ENCODE measurements at places on chromosomes 2 and 18.
A peak's percentile ranks its signal among the peaks of the same experiment; 100 is the strongest.

- no peaks in the 10 kb centered on the region for H3K36me3 ChIP-seq
- H3K27me3 ChIP-seq, result no peaks in the 10 kb centered on the region
- DNase-seq, result no peak
These were observed 12.8 kb upstream of the FMNL2 start for GRCh38 chr2:152322222-152322621.

- no peak for DNase-seq
- no peak overlapping the region for H3K4me3 ChIP-seq
- H3K4me1 ChIP-seq, result no peaks in the 10 kb centered on the region
- no peaks in the 10 kb centered on the region for H3K36me3 ChIP-seq
- no peaks in the 10 kb centered on the region for H3K27me3 ChIP-seq
- no peak overlapping the region for H3K27ac ChIP-seq
These were observed 193.2 kb downstream of the CCDC85A start for GRCh38 chr2:56376699-56377665.

DNA sequence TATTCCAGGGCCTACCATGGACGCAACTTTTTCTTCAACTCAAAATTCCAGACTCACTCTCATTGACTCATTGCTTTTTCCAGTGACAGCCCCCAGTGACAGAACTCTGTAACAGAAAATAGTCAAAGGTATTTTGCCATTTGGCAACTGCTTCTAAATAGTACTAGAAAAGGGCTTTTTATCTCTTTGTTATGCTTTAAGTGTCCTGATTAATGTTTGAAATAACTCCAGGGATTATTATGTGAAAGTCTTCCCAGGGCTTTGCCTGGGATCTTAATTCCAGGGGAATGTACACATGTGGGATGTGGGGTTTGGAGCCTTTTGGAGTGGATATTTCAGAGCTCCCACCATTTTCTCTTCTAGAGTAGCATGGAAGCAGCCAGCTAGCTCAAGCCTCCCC, 198.8 kb downstream of the KCNS3 start:
- no peaks in the 10 kb centered on the region for H3K4me1 ChIP-seq
- H3K36me3 ChIP-seq, result no peaks in the 10 kb centered on the region
- no peak overlapping the region for H3K27ac ChIP-seq
- no peaks in the 10 kb centered on the region for H3K27me3 ChIP-seq
- no peak overlapping the region for H3K4me3 ChIP-seq
- no peak for DNase-seq

- DNase-seq, result no peak
- H3K27me3 ChIP-seq, result no peaks in the 10 kb centered on the region
- no peak overlapping the region for H3K27ac ChIP-seq
- no peak overlapping the region for H3K4me3 ChIP-seq
- no peaks in the 10 kb centered on the region for H3K36me3 ChIP-seq
- H3K4me1 ChIP-seq, result no peaks in the 10 kb centered on the region
These were observed 268.1 kb upstream of the CXCR4 start for GRCh38 chr2:136386046-136386445.

DNA sequence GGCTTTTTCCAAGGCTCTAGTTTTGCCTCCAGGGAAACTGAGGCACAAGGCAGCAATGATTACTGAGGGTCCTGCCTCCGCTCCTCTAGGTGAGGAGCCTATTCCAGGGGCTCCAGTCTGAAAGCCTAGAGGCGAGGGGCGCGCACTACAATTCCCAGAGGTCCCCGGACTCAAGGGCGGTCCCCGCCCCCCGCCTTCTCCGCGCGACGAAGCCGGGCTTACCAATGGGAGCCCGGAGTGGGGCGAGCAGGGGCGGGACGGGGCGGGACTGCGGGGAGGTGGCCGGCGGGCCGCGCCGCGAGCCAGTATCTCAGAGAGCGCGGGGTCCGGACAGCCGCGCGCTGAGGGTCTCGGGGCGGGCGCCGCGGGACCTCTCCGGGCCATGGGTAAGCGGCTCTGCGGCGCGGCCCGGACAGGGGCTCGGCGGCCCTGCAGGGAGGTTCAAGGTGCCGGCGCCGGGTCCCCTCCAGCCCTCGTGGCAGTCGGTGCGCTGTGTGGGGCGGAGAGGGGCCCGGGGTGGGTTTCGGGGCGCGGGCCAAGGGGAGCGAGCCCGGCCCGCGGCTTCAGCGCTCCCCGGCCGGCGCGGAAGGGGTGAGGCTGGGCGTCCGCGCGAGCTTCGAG, at the start of gene ARID5A:
Gene ARID5A, plus strand, starts transcription at position 308 of the 621 bp plus-strand sequence. Its CDS starts 75 bp downstream, at position 383.
- peak within 1 kb of the TSS; percentile 27 for H3K27ac ChIP-seq
- no peaks in the 10 kb centered on the region for H3K27me3 ChIP-seq
- H3K4me3 ChIP-seq, result peak within 1 kb of the TSS; percentile 75
- peaks cover 6% of the 10 kb centered on the region for H3K36me3 ChIP-seq

- H3K27me3 ChIP-seq, result no peaks in the 10 kb centered on the region
- DNase-seq, result no peak
- H3K27ac ChIP-seq, result no peak overlapping the region
- no peaks in the 10 kb centered on the region for H3K4me1 ChIP-seq
- H3K4me3 ChIP-seq, result no peak overlapping the region
- H3K36me3 ChIP-seq, result no peaks in the 10 kb centered on the region
These were observed 536.0 kb downstream of the TNS1 start for GRCh38 chr2:217466805-217467204.

- H3K36me3 ChIP-seq, result no peaks in the 10 kb centered on the region
- no peak for DNase-seq
- no peaks in the 10 kb centered on the region for H3K27me3 ChIP-seq
- H3K4me1 ChIP-seq, result no peaks in the 10 kb centered on the region
These were observed 371.3 kb upstream of the HS6ST1 start for GRCh38 chr2:128689971-128690370.

DNA sequence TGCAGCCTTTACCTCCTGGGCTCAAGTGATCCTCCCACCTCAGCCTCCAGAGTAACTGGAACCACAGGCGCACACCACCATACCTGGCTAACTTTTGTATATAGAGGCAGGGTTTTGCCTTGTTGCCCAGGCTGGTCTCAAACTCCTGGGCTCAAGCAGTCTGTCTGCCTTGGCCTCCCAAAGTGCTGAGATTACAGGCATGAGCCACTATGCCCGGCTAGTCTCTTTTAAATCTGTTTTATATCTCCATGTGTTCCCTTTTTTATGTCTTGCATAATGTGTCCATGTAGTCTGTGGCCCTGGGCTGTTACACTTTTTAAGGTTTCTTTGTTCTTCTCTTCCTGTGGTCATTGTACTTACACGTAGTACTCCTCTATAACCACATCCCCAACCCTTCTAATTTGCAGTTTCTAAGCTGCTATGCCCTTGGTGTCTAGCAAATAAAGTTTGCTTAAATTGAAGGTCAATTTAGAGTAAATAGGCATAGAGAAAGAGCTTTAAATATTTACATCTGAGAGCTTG, 168.2 kb downstream of the MCFD2 start:
- H3K36me3 ChIP-seq, result no peaks in the 10 kb centered on the region
- DNase-seq, result no peak
- H3K4me1 ChIP-seq, result peaks cover 38% of the 10 kb centered on the region
- H3K27ac ChIP-seq, result no peak overlapping the region
- no peaks in the 10 kb centered on the region for H3K27me3 ChIP-seq
- H3K4me3 ChIP-seq, result no peak overlapping the region

DNA sequence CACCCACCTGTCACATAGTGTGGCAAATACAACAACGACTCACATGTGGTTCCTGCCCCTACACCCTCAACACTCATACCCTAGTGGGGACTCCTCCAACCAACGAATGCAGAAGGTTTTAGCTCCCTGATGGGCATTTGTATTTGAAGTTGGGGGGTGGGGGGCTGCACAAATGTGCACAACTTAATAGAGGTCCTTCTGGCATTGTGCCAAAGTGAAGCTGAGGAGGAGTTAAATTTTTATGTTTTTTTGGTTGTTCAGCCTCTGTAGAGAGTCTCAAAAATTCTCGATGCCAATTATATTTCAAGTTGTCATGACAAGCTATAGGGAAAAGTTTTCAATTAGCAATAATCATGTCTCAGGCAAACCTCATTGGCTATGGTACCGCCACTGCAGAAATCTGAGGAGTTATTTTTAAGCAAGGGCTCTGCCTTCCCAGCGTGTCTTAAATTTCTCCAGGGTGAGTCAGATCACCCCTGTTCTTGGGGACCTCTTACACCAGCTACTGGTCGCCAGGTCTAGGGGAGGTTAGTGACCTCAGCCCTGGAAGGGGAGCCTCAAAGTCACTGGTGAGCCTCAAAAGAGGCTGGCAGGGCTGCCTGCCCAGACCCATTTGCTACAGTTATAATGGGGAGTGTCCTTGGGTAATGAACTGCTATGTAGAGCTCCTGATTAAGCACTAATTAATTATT, 102.7 kb upstream of the TAF1B start:
- no peak overlapping the region for H3K27ac ChIP-seq
- DNase-seq, result no peak
- no peaks in the 10 kb centered on the region for H3K36me3 ChIP-seq
- 0 out of 2 replicates have a peak, but pooled peaks cover 5% of the 10 kb centered on the region for H3K4me1 ChIP-seq
- H3K4me3 ChIP-seq, result no peak overlapping the region
- H3K27me3 ChIP-seq, result no peaks in the 10 kb centered on the region

DNA sequence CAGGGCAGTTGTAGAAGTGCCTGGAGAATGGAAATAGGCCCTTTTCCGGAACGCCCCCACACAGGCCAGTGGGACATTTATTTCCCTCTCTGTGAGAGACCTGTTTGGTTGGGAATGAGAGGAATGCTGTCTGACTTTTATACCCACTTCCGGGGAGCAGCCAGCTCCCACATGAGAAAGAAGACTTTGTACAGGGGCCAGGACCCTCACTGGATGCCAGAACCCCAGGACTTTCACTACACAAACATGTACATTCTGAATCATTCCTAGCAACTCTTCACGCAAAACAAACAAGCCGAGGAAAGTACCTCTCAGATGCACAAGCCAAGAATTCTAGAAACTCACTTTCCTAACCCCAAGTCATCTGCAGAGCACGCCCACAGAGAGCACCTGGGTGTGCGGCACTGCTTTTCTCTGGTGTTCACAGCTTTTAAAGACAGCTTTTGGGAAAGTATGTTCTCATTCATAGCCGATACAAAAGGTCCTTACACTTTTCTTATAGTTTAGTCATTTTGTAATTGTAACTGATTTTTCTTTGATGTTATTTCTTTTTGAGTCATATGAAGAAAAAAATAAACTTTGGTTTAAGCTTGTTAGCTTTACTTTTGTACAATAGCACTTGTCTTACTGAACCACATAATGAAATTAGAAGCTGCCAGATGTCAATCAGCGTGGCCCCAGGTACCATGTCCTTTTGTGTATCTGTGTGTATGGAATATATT, 856.1 kb upstream of the ID2 start:
- no peaks in the 10 kb centered on the region for H3K27me3 ChIP-seq
- H3K27ac ChIP-seq, result peak overlapping the region; percentile 89
- H3K4me3 ChIP-seq, result no peak overlapping the region
- H3K36me3 ChIP-seq, result no peaks in the 10 kb centered on the region
- H3K4me1 ChIP-seq, result peaks cover 39% of the 10 kb centered on the region
- DNase-seq, result peak; percentile 87

- no peaks in the 10 kb centered on the region for H3K27me3 ChIP-seq
- no peaks in the 10 kb centered on the region for H3K4me1 ChIP-seq
- H3K27ac ChIP-seq, result no peak overlapping the region
- H3K4me3 ChIP-seq, result no peak overlapping the region
- DNase-seq, result no peak
- H3K36me3 ChIP-seq, result 0 out of 2 replicates have a peak, but pooled peaks cover 4% of the 10 kb centered on the region
These were observed 25.7 kb downstream of the SRBD1 start for GRCh38 chr2:45585267-45585861.

GRCh38 chr18:50127516-50128210, 67.3 kb downstream of the MYO5B start:
- H3K27me3 ChIP-seq, result no peaks in the 10 kb centered on the region
- no peaks in the 10 kb centered on the region for H3K36me3 ChIP-seq
- DNase-seq, result no peak
- H3K4me1 ChIP-seq, result no peaks in the 10 kb centered on the region

- H3K36me3 ChIP-seq, result no peaks in the 10 kb centered on the region
- H3K27me3 ChIP-seq, result no peaks in the 10 kb centered on the region
- no peak overlapping the region for H3K4me3 ChIP-seq
- no peak for DNase-seq
- no peaks in the 10 kb centered on the region for H3K4me1 ChIP-seq
These were observed 339.4 kb downstream of the CMPK2 start for GRCh38 chr2:6526093-6526824.

DNA sequence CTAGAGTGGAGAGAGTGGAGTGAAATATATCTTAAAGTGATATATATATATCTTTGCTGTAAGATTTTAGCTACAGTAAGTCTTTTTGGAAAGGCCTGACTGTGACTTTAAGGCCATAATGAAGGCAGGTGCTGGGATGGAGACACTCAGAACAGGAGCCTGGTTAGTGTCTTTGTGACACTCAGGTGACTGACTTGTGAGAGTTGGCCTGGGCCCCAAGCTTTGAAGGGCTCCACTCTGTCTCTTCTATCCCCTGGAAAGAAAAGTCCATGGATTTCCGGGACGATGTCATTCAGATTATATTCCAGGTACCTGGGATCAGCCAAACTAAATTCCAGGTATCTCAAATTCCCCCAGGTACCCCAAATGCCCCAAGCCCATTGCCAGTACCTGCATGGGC, 276.6 kb downstream of the PDE11A start:
- H3K27me3 ChIP-seq, result no peaks in the 10 kb centered on the region
- no peak for DNase-seq
- no peak overlapping the region for H3K4me3 ChIP-seq
- no peak overlapping the region for H3K27ac ChIP-seq
- H3K4me1 ChIP-seq, result no peaks in the 10 kb centered on the region
- no peaks in the 10 kb centered on the region for H3K36me3 ChIP-seq

GRCh38 chr2:76311728-76312127, 601.0 kb upstream of the GCFC2 start:
- no peaks in the 10 kb centered on the region for H3K27me3 ChIP-seq
- H3K4me1 ChIP-seq, result no peaks in the 10 kb centered on the region
- DNase-seq, result no peak
- no peaks in the 10 kb centered on the region for H3K36me3 ChIP-seq
- H3K27ac ChIP-seq, result no peak overlapping the region

GRCh38 chr2:26184555-26185303, 11.8 kb downstream of the GAREM2 start:
- H3K4me1 ChIP-seq, result peaks cover 4% of the 10 kb centered on the region
- no peak for DNase-seq
- H3K4me3 ChIP-seq, result peak overlapping the region; percentile 29

DNA sequence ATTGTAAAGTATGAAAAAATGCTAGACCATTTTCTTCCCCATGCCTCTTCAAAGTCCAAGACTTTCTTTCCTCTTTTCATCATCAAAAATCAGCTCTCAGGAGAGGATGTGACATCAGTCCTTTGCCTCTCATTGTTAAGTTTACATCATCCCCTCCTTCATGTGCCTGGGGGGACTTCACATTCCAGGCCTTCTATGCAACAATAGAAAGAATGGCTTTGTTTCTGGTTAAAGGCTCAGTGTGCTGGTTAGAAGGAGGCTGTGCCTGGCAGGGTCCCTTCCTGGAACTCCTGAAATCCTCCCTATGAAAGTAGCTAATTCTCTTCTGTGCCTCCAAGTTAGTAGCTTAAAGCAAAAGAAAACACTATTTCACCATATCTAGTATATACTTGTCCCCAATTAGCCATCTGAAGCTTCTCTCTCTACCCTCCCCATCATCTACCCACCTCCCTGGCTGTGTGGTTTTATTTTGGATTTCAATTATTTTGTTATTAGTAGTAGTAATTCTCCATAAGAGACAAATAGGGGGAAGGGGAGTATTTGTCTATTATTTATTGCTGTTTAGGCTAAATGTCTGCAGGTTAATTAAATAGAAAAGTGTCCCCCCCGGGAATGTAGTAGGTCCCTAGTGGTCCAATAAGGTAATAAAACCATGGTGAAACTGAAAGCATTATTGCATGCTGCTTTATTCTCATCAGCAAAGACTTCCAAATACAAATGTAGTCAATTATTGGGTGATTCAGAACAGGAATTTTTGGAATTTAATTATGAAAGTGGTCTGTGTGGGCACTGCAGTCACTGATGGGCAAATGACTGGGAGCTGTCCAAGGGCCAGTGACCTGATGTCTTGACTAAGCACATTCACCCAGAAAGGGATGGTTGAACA, 69.0 kb downstream of the CPO start:
- no peak overlapping the region for H3K4me3 ChIP-seq
- H3K36me3 ChIP-seq, result no peaks in the 10 kb centered on the region
- peak; percentile 70 for DNase-seq
- H3K4me1 ChIP-seq, result peaks cover 23% of the 10 kb centered on the region
- H3K27ac ChIP-seq, result peak overlapping the region; percentile 77
